Stimulated activated CD8-positive, alpha-beta memory T cell treated with anti-CD3 and anti-CD28 coated beads, Interleukin-2, amount 100 ng/mL, for 1 hour (primary cell): ENCODE measurements at places on chromosomes 16 and 17.

DNA sequence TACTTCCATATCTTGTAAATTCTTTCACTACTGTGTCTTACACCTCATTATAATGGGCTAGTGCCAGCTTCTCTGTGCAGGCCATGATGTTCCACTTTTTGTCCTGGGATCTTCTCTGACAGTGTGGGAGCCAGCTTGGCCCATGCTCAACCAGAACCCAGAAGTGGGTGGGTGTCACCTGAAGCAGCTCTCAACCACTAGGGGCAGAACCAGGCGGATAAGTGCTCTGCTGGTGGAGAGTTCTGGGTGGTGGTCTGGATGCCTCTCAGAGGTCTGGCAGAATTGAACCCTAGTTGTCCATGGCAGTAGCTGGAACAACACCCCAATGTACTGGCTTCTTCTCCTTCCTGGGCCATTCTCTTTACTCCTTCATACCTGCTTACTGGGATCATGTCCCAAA is 254.1 kb upstream of the N4BP1 start:
- no peak for DNase-seq

DNA sequence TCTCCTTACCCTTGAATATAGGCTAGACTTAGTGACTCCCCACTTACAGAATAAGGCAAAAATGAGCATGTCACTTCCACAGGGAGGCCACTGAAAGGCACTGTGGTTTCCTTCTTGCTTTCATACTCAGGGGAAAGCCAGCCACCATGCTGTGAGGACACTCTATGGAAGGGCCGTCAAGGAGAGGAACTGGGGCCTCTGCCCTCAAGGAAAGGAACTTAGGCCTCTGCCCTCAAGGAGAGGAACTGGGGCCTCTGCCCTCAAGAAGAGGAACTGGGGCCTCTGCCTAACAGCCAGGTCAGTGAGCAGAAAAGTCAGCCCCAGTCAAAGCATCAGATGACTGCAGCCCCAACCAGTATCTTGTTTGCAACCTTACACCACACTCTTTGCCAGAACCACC is 30.1 kb downstream of the VPS35 start:
- no peak for DNase-seq

GRCh38 chr17:6523809-6524355 is 32.5 kb downstream of the PITPNM3 start:
- no peak for DNase-seq

DNA sequence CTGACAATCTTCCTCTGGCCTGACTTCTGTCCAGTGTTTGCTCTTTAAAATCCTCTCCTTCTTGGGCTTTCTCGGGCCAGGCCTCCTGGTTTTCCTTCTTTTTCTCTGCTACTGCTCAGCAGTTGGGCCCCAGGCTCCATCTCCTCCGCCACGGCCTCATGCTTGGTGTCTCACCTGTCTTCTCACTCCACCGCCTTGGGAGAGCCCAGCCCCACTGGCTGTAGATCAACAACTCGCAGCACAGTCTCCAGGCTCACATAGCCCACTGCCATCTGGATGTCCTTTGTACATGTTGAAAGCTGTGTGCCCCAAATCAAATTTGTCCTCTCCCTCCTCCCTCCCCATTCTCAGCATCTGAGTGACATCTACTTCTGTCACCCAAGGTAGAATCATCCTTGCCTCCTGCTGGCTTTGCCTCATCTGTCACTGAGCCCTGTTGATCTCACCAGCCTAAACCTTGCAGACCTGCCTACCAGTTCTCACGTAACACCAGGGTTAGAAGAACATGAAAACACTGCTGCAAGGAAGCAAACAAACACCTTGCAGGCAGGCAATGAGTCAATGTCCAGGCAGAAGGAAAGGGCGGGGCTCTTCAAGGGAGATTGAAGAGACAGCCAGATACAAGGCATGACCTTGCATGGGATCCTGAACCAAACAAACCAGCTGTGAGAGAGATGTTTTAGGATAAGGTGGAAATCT is 103.2 kb upstream of the SMURF2 start:
- no peak for DNase-seq

DNA sequence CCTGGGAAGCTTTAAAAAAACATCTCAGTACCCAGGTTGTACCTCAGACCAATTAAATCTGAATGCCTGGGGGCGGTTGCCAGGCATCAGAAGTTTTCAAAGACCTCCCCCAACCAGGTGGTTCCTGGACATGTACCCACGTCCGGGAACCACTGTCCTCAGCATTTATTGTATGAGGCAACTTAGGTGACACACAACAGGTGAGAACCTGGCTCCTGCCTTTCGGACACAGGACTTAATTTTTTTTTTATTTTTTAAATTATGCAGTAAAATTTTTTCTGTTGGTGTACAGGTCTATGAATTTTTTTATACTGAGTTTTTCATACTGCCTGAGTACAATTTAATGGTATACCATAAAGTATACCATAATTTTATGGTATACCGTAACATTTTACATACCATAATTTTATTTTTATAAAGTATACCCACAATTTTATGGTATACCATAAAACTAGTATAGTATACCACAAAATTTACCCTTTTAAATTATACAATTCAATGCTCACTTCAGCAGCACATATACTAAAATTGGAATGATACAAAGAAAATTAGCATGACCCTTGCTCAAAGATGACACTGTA is 38.7 kb upstream of the DHX8 start:
- DNase-seq: no peak

DNA sequence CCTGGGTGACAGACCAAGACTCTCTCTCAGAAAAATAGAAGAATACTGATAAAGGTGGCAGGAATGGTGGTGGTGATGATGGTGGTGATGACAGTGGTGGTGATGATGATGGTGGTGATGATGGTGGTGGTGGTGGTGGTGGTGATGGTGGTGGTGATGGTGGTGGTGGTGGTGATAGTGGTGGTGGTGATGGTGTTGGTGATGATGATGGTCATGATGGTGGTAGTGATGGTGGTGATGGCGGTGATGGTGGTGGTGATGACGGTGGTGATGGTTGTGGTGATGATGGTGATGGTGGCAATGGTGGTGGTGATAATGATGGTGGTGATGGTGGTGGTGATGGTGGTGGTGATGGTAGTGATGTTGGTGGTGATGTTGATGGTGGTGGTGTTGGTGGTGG is 18.0 kb upstream of the CIITA start:
- DNase-seq: no peak

GRCh38 chr16:1042049-1042744 is 30.4 kb upstream of the SSTR5 start:
- no peak for DNase-seq

GRCh38 chr17:52160136-52160567 is 1.6 kb upstream of the CA10 start:
- no peak for DNase-seq

- no peak for DNase-seq
These were observed 611 bp downstream of the SMARCE1 start for GRCh38 chr17:40646791-40647623.

DNA sequence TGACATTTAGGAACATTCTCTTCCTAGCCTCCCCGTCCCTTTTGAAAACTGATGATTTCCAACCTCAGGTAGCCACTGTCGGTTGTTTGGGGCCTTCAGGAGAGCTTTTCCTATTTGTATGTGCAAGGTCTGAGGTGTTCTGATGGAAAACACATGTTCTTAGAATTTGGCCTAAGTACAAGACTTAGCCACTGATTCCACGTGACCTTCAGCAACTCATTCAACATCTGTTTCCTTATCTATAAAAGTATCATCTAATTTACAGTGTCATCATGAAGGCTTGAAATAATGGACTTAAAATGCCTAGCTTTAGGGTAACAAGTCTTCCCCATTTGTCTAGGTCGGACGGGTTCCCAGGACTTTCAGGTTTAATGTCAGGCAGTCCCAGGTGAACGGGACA is 259.3 kb downstream of the SOX9 start:
- no peak for DNase-seq
